ENCODE measurements at places on chromosomes 3 and 15.
A peak's percentile ranks its signal among the peaks of the same experiment; 100 is the strongest.

DNA sequence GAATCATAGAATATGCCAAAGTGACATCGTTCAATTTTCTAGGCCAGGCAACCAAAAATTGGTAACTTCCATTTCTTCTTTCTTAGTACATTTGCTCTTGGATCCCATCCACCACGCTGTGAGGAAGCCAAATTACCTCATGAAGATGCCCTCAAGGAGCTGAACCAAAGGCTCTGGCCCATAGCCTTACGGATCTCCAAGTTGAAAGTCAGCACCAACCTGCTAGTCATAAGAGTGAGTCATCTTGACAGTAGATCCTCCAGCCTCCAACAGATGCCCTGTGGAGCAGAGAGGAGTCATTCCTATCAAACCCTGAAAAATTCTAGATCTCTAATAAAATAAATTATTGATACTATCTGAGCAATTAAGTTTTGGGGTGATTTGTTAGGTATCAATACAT lies 322.5 kb upstream of the COL8A1 start:
- peak; percentile 23 for DNase-seq

- no peak for DNase-seq
Observed at GRCh38 chr3:52880474-52880873, 16.9 kb downstream of the STIMATE start.

DNA sequence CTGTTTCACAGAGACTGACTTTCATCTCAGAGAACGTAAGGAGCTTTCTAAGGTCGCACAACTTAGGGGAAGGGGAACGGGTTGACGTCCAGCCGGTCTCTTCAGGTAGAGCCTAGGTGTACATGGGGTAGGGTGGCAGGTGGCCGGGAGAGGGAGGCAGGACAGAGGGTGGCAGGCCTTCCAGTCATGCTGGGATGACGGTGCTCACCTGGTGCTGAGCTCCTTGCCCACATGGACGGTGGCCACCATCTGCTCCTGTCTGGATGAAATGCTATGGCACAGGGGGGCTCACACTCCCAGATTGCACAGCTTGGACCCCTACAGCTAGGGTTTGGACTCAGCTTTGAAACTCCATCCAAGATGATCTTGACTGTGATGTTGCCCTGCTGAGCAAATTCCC lies 144.5 kb downstream of the ATP10A start:
- no peak for DNase-seq

DNA sequence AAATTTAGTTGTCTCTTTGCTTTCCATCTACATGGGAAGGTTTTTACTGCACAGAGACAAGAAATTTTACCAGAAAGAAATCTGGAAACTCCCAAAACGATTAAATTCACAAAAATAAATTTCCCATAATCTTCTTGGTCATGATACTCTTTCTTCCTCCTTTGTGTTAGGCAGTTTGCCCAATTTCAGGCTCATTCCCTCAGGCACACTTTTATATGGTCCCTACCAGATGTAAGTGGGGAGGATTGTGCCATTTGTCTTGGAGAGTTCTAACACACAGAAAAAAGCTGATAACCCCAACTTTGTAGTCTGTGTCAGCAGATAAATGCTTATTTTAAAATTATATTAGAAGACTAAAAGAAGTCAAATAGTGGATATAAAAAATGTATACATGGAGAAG lies 49.1 kb upstream of the CCDC50 start:
- no peak for DNase-seq

GRCh38 chr3:46021516-46021915 lies 5.8 kb downstream of the XCR1 start:
- DNase-seq: no peak

- DNase-seq: no peak
Observed at GRCh38 chr3:123683505-123684154, 98.8 kb upstream of the HACD2 start.

DNA sequence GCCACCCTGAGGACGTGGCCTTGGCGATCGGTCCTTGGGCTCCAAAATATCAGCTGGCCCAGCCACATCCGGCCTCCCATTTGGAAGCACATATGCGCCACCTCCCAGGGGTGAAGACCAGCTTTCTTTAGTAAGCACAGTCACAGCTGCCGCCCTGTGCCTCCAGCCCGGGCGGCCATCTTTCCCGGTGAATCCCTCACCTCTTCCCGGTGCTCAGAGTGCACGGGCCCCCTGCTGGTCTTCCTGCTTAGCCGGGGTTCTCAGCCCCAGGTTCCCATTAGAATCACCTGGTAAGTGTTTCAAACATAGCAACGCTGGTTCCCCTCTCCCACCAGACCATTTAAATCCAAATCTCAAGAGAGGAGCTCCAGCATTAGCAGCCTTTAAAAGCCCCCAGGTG lies 232.2 kb downstream of the VPS13C start:
- DNase-seq: no peak

- no peak for DNase-seq
Observed at GRCh38 chr15:61499376-61499775, 270.3 kb upstream of the RORA start.

GRCh38 chr3:111517801-111518200 lies 24.2 kb upstream of the CD96 start:
- no peak for DNase-seq

DNA sequence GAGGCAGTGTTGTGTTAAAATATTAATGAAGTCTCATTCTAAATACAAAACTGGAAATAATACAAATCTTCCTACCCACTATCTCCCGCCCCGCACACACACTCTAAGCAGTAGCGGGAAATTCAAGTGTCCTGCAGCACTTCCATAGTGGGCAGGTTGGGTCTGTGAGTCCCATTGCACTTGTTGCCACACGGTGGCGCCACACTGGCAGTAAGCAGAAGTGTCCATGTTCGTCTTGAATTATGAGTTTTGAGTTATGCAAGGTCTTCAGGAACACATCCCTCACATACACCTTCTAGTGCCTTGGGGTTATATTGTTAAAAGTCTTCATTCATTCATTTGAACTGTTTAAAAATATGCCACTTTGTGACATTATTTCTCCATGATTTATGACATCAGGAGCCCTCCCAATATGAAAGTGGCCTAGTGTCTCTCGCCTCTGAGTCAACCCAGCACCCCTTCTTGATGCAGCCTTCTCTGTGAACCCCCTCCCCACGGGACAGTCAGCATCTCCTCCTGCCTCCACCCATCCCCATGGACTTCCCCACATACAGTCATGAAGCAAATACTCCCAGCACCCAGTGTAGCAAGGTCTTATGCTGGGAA lies 17.6 kb upstream of the CCDC174 start:
- DNase-seq: peak; percentile 24

DNA sequence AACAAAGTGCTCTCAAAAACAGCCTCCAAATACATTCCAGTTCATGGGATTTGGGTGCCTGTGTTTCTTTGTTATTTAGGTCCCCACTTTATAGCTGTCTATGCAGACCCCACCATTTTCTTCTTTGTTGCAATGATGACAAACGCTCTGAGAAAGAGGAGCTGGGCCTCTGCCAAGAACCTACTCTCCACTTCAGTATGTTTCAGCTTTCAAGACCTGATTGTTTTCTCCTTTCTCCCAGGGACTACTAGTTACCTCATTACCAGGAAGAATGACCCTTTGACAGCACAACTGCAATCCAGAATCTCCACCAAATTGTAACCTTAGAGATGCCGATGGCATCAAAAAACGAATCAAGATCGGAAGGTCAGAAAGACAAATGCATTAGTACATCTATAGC lies 236.8 kb downstream of the MEIS2 start:
- no peak for DNase-seq

- DNase-seq: peak; percentile 79
Observed at GRCh38 chr3:8757551-8758518, 11.6 kb downstream of the OXTR start.

- no peak for DNase-seq
Observed at GRCh38 chr3:71671216-71671845, 53.9 kb downstream of the EIF4E3 start.

GRCh38 chr15:66985653-66986052 lies 79.7 kb upstream of the SMAD3 start:
- DNase-seq: no peak

DNA sequence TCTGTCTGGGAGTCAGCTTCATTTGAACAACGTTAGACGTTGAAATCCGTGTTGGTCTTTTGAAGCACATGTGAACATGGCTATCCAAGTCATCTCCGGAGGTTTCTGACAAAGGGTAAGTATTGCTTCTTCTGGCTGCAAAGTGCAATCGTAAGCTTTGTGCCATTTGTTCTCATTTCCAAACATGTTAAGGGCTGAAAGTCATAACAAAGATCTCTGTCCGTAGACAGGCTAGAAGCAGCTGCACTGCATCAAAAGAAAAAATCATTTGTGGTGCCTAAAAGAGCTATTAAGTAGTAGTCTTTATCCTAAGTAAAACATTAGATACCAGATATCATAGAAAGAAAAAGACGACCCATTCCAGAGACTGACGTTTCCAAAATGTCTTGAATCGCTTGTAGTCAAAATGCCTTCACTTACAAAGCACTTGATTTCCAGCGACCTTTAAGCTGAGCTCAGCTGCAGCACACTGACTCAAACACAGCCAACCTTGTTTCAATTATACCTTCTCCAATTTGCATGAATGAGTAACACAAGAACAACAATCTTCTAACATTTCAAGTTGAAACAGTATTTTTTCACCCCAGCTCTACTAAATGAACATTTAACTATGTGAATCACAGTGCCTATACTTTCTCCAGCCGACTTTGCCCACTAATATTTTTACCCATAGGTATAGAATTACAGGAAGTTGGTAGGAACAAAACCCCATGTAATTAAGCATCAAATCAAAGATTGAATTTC lies 76.6 kb downstream of the NEDD4 start:
- DNase-seq: peak; percentile 89

GRCh38 chr3:124558991-124559845 lies 171.0 kb upstream of the UMPS start:
- DNase-seq: peak; percentile 98

- DNase-seq: peak; percentile 67
Observed at GRCh38 chr3:64417816-64418215, 192.6 kb upstream of the PRICKLE2 start.

GRCh38 chr15:72110355-72110754 lies 7.6 kb downstream of the MYO9A start:
- peak; percentile 3 for DNase-seq

DNA sequence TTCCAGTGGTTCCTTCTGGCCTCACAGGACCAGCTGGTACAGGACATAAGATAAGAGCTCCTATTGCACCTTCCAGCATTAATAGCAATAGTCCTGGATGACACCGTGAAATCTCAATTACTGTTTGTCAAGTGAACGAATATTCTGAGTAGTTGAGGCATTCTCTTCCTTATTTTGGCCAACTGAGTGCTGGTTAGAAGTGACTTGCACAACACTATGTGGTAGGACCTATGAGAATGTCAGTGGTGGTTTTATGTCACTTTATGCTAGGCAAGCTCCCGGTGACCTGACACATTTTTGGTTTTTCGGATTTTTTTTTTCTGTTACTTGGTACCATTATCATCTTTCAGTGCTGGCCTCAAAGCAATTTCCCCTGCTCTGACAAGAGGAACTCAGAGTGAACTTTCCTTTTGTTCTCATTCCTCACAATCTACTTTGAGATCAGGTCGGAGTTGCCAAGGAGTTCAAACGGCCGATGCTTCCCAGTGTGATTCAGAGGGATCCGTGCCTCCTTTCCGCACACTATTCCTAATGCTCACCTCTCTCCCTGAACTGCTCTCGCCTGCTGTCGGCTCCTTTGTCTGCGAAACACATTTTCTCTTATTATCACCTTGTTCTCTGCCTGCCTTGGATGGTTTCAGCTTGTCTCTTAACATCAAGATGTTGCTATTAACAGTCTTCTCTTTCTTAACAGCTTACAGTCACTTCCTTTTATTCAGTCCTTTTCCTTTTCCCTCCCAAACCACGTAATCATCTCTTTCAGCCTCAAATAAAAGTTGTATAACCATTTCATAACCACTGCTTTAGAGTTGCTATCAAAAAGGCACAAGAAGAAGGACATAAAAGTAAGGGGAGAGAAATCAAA lies 35.8 kb downstream of the QTRT2 start:
- DNase-seq: peak; percentile 6

DNA sequence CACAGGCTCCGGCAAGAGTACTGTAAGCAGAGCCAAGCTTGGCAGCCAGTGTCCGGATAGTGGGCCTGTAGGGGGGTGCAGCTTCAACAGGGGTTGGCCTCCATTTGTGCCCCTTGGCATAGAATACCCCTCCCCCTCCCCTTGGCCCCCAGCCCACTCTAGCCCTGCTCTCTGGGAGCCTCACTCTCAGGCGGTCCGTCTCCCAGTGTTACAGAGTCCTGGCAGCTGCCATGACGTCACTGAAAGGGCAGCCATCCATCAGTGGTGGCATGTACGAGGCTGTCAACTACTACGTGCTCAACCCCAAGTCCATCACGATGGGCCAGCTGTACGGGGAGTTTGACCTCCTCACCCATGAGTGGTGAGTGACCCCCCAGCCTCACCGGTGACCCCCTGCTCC lies 50.4 kb downstream of the DNAH1 start:
- no peak for DNase-seq

DNA sequence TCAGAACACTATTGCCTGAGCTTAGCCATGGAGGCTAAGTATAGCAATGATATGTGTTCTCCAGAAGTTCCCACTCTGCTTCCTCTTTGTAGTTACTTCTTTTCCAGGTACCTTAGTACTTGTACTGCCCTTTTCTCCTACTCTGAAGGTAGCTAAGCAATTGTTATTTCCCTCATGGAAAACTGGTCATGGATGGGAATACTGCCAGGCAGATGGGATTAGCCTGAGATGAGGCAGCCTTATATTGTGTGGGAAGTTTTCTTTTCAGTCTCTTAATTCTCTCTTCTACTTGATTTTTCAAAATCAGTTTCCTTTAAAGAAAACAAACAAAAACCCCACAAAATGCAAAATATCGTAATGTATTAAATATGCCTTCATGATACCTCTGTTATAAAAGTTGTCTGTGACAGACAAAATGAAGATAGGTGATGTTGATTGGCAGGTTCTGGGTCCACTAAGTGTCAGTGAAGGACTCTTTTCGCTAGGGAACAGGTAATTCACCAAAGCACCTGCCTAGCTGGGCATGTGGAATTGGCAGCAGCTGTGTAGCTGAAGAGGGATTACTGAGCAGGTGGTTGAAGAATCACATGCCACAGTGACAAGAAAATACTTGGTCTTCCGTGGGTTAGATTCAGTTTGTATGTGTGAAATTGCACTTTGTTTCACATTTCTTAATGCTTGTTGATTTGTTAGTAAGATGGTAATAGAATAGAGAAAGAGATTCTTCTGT lies 4.1 kb downstream of the ZNF609 start:
- peak; percentile 21 for DNase-seq

DNA sequence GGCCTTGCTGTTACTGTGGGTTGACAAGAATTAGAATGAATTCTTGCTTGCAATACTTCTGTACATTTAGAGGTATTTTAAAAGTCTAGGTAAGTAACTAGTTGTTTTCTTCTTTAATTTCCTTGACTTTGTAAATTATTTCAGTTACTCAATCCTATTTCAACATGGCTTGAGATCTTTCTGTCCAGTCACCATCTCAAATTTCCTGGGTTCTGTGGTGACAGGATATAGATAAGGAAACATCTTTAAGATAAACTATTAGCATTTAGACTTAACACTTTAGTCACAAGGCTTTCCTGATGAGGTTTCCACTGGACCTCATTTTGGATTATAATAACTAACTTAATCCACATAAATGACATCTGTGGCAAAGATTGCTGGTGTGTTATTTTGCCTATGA lies 195.9 kb upstream of the DPH6 start:
- no peak for DNase-seq

GRCh38 chr15:90838139-90838538 lies 30.2 kb upstream of the FURIN start:
- no peak for DNase-seq
